Dermis blood vessel endothelial cell (primary cell): ENCODE measurements at places on chromosomes 11 and 22. TPM values are rescaled to one million over a fixed set of nuclear protein-coding genes. Genes with fewer than 3 reads are reported as not detected.

The CARNS1 gene
- total RNA-seq, result 0.17 and 0.23 TPM in 2 replicates

The LIN7C gene
- total RNA-seq, result 38.9 and 44.4 TPM in 2 replicates

The BLID gene
- total RNA-seq, result 0.79 TPM in 1 of 2 replicates, not detected in the other

The FBLN1 gene
- total RNA-seq, result 0.34 and 0.56 TPM in 2 replicates

The DEUP1 gene
- not detected in 2 replicates for total RNA-seq

The PARVG gene
- total RNA-seq, result 0.34 and 0.51 TPM in 2 replicates

The CCDC73 gene
- 0.09 TPM in 1 of 2 replicates, not detected in the other for total RNA-seq

The CD248 gene
- total RNA-seq, result 0.23 and 0.68 TPM in 2 replicates

The FXYD2 gene
- 0.74 and 4.6 TPM in 2 replicates for total RNA-seq

The DTX4 gene
- 28.1 and 32.9 TPM in 2 replicates for total RNA-seq

The JAML gene
- total RNA-seq, result under 0.01 TPM in 1 of 2 replicates, not detected in the other

The C11orf91 gene
- not detected in 2 replicates for total RNA-seq

The MS4A6E gene
- not detected in 2 replicates for total RNA-seq

The OR51B5 gene
- total RNA-seq, result not detected in 2 replicates

The SLC5A4 gene
- 2.7 and 3.3 TPM in 2 replicates for total RNA-seq

The OR51I1 gene
- not detected in 2 replicates for total RNA-seq

The FAM227A gene
- 0.34 and 0.65 TPM in 2 replicates for total RNA-seq

The SHANK3 gene
- total RNA-seq, result 33.0 and 42.7 TPM in 2 replicates

The SAA2 gene
- 0.70 and 2.0 TPM in 2 replicates for total RNA-seq

The TNNI2 gene
- not detected in 2 replicates for total RNA-seq

The TRIM6 gene
- total RNA-seq, result 1.0 and 3.3 TPM in 2 replicates

The PHRF1 gene
- 27.7 and 31.4 TPM in 2 replicates for total RNA-seq

The NNMT gene
- total RNA-seq, result 182 and 330 TPM in 2 replicates

The GAL gene
- total RNA-seq, result 0.17 and 0.74 TPM in 2 replicates

The MS4A2 gene
- not detected in 2 replicates for total RNA-seq

The PGA3 gene
- total RNA-seq, result not detected in 2 replicates

The CHST1 gene
- 15.7 and 23.1 TPM in 2 replicates for total RNA-seq

The MAPK8IP2 gene
- 0.34 and 0.51 TPM in 2 replicates for total RNA-seq

The POTEH gene
- total RNA-seq, result not detected in 2 replicates

The SMC1B gene
- not detected in 2 replicates for total RNA-seq

The EXPH5 gene
- total RNA-seq, result under 0.01 and 0.09 TPM in 2 replicates

The OR8G1 gene
- not detected in 2 replicates for total RNA-seq

The IGLL1 gene
- not detected in 2 replicates for total RNA-seq

The PRR33 gene
- total RNA-seq, result not detected in 2 replicates

The ARHGAP42 gene
- total RNA-seq, result 6.0 and 13.4 TPM in 2 replicates

The PLAAT5 gene
- not detected in 2 replicates for total RNA-seq

The OR52A5 gene
- not detected in 2 replicates for total RNA-seq

The ANGPTL5 gene
- 0.09 TPM in 1 of 2 replicates, not detected in the other for total RNA-seq

The SGSM1 gene
- total RNA-seq, result 4.1 and 7.2 TPM in 2 replicates

The RBMXL2 gene
- not detected in 2 replicates for total RNA-seq

The GTSE1 gene
- total RNA-seq, result 2.7 and 15.6 TPM in 2 replicates

The SERPING1 gene
- 0.19 and 0.85 TPM in 2 replicates for total RNA-seq
